ENCODE measurements at places on chromosomes 12 and 14.

DNA sequence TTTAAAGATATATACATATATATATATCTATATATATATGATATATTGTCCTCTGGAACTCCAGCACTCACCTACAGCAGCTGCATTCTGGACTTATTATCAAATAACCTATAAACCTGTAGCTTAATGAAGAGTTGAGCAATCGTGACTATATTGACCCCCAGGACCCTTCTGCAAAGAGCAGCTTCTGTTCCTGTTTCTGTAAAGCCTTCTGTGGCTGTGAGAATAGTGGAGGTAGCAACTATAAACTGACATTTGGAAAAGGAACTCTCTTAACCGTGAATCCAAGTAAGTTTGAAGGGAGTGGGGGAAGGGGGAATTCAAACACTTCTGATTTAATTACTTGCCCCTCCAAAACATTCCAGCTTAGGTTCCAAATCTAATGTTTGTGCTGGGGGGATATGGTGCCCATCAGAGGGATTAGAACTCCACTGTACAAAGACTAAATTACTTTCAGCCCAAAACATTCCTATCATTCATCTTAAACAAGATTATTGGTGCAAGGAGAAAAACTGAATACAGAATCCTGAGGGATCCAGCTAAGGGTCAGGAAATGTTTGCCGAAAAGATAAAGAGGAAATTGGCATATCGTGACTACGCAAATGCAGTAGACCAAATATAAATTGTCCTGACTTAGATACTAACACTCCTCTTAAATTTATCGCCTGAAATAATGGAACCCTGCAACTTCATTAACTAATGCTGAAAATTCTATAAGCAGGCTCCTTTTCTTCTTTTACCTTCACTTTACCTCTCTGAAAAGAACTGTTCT lies 106.1 kb downstream of the DAD1 start:
- DNase-seq = no peak

DNA sequence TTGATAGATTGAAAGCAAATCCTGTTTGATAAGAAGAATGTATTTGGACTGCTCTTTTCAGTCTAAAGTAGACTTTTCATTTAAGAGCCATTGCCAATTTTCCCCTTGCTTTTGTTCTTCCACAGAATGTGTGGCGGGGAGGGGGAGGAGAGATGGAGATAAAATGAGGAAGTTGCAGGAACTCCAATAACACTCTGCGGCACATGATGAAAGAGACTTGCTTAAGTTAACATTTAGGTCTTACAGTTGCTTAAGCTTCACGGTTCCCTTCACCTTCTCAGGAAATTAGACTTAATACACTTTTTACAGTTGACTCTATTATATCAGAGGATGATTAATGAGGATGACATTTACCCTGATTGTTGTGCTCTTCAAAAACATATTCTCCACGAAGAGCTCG lies 537.3 kb downstream of the TMTC2 start:
- DNase-seq = no peak

DNA sequence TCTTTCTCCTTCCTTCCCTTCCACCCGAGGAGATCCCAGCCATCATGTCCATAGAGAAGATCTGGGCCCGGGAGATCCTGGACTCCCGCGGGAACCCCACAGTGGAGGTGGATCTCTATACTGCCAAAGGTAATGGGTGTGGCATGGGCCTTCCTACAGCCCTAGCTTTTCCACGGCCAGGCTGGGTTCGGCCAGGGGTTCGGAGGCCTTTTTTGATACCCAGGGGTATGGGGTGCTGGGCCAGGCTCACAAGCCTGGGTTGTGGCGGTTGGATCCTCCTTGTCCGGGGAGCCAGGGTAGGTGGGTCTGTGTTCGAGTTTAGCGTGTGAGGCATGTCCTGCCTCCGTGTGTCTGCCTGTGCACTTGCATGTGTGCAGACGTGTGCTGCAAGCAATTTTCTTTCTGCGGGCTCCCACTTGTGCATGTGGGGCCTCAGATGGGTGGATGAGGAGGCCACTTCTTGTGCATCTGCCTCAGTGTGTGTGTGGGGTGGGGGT lies 1.5 kb downstream of the ENO2 start:
- no peak for DNase-seq

DNA sequence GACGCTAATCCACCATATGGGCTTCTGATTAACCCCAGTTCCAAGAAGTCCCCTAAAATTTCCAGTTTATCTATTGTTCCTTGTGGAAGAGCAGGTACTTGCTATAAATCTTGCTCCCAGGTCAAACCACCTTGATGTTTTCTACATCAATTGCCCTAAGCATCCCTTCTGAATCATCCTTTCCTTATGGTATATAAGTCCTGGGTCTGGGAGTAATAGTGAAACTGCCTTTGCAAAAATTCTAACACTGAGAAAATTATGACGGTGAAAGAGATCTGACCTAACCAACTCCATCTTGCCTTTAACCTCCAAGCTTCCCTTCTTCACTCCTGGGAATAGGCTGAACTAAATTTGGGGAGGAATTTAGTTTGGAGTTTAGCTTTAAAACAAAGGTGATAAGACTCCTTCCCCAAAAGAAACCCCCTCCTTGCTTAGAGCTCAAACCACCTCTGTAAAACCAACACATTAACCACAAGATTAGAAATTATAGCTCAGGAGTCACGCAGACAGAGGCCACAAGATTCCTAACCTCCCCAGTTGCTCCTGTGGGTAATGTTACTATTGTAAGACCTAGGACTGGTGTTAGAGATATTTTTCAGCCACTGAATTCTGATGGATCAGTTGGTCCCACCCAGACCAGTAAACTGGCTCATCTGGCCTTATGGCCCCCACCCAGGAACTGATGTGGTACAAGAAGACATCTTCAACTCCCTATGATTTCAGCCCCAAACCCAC lies 33.8 kb upstream of the DTX1 start:
- no peak for DNase-seq

DNA sequence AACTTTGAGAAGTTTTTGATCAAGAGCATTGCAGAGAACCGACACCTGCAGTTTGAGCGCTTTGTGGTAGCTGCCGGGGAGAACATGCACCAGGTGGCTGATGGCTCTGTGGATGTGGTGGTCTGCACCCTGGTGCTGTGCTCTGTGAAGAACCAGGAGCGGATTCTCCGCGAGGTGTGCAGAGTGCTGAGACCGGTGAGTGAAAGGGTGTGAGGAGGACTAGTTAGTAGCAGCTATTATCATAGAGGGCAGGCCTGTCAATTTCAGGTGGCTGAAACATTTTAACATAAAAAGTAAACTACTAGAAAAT lies 27.0 kb upstream of the HIGD1C start:
- no peak for DNase-seq

DNA sequence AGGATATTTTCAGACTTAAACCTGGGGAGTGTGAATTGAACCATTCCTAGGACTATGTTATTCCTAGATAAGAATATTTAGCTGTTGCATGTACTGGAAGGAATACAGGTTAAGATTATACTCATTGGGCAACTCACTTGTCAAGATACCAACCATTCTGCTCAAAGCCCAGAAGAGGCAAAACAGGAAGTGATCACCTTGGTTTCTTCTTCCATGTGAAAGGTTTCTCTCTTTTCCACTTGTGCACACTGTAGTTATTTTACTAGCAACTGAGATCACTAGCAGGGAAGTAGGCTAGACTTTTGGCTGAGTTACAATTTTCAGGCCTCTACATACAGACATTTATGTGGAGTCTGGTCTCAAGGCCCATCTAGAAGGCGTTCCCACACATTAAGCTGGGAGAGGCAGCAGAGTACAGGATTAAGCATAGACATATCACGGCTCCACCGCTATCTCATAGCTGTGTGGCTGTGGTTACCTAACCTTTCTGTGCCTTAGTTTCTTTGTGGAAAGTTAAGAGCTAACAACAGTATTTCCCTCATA lies 83.9 kb upstream of the FERMT2 start:
- no peak for DNase-seq

DNA sequence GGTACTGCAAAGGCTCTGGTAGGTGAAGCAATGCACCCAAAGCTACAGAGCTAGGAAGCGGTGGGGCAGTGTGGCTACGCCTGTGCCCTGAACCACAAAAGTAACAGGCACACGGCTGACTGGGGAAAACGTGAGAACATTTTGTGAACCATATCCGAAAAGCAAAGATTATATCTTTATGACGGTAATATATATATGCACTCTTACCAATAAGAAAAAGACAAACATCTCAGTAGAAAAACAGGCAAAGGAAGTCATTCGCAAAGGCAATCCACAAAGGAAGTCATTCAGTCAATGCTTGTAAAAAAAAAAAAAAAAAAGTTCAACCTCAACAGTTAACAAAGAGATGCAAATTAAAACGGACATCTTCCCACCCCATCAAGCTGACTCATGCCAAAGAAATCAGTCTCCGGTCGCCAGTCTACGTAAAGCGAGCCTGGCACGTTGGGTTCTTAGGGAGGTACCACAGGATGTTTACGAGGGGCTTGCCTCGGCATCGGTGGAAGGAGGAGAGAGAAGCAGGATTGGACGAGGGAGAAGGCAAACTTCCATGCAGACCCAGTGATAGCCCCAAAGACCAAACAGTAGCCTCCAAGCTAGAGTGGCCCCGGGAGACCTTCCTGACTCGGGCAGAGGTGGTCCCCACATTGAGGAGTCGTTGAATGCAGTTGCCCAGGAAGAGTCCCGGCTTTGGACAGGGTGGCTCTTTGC lies 39.4 kb upstream of the PPP2R5C start:
- DNase-seq = peak; percentile 69

GRCh38 chr12:129719416-129719815 lies 184.4 kb downstream of the TMEM132D start:
- DNase-seq = no peak

GRCh38 chr12:5777451-5777850 lies 167.6 kb downstream of the ANO2 start:
- no peak for DNase-seq

DNA sequence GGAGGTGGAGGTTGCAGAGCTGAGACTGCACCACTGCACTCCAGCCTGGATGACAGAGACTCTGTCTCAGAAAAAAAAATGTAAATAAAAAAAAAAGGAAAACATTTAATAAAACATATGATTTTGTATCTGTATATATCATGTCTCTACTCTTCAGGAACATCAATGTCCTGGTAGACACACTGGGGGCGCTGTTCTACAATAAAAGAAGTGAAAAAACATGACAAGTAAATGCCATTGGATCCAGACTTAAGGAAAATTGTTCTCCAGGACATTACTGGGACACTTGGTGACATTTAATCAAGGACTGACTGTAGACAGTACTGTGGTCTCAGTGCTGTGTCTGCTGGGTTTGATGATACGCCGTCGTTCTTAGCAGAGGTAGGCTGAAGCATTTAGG lies 15.5 kb upstream of the KLC1 start:
- no peak for DNase-seq

GRCh38 chr12:4974217-4974616 lies 64.5 kb downstream of the KCNA1 start:
- DNase-seq = no peak

DNA sequence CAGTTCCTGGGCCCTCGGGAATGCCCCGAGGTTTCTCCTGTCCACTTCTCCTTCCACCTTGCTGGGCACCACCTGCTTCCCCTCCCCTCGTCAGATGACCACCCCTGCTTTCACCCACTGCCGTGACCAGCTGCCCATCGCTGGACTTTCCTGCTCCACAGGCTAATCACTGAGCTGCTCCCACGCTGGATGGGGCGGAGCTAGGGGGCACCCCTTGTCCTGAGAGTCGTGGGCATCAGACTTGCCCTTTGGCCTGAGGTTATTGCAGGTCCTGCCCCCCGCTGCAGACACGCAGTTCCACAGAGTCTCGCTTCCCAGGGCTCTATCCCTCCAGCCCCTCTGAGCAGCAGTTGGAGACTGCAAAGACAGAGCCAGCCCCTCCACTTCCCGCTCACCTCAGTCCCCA lies 427 bp downstream of the SLC6A12 start:
- no peak for DNase-seq

- DNase-seq = no peak
Measured at GRCh38 chr14:25094171-25094907, 44.4 kb upstream of the STXBP6 start.

GRCh38 chr14:104477666-104478380 lies 101.7 kb upstream of the C14orf180 start:
- no peak for DNase-seq

GRCh38 chr14:80930836-80931389 lies 10.6 kb downstream of the CEP128 start:
- DNase-seq = peak; percentile 14

DNA sequence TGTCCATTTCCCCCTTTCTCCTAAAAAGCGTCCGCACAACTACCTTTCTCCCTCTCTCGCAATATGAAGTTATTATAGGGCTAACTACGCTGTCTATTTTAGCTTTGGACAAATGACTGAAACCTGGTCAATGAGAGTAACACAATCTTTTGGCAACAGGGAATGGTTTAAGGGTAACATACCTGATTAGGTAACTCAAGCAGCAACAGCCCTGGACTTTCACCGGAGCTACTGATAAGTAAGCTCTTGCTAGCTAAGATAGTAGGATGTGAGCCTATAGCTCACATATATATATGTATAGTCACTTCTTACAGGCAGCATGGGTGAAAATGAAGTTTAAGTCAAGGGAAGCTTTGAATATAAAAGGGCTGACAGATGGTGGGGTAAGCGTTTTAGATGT lies 313.0 kb downstream of the CEP128 start:
- no peak for DNase-seq

GRCh38 chr12:95577820-95578219 lies 26.5 kb upstream of the USP44 start:
- DNase-seq = no peak

GRCh38 chr14:68308726-68309520 lies 483.9 kb downstream of the ZFP36L1 start:
- no peak for DNase-seq

GRCh38 chr14:64993266-64993930 lies 6.7 kb downstream of the FNTB start:
- DNase-seq = no peak

DNA sequence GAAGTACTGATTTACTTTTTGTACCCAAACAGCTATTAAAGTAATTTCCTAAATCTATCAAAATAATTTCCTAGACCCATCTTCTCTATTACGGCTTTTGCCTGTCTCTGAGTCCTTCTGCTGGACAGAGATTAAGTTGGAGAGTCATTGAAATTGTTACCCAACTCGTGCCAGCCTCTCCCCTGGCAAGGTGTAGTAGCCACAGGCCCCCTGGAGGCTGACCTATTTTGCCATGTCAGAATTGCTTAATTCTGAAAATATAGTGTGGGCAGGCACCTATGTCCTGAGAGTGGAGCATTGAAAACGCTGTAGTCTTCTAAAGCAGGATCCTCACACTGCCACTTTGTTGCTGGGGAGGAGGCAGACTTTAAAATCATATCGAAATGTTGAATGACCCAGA lies 308.2 kb downstream of the GLT1D1 start:
- no peak for DNase-seq

- DNase-seq = no peak
Measured at GRCh38 chr14:37143475-37143874, 28.9 kb downstream of the SLC25A21 start.

DNA sequence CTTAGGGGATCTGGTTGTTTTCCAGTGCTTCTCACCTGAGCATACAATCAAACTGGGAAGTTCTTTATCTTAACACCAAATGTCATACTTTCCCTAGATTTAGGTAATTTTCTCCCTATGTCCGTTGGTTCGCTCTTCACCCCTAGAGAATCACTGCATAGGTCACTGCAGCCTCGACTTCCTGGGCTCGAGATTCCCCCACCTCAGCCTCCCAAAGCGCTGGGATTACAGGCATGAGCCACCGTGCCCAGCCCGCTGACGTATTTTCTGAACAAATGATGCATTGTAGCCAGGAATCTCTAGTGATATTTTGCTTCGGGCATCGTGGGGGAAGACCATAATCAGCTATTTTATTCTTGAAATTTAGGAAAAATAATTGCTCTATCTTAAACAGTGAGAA lies 1.1 kb upstream of the RPL41 start:
- DNase-seq = no peak

GRCh38 chr12:13000616-13000924 lies 505 bp upstream of the HEBP1 start:
- DNase-seq = no peak

Data from glomerular endothelial cell (primary cell).